ENCODE measurements at places on chromosomes 12 and 14.
A peak's percentile ranks its signal among the peaks of the same experiment; 100 is the strongest.

- no peak for DNase-seq
Measured at GRCh38 chr12:47782372-47782770, 9.3 kb downstream of the SLC48A1 start.

- no peak for DNase-seq
Measured at GRCh38 chr12:41527062-41527461, 338.9 kb downstream of the PDZRN4 start.

GRCh38 chr12:19161216-19161615 lies 31.7 kb downstream of the PLEKHA5 start:
- no peak for DNase-seq

DNA sequence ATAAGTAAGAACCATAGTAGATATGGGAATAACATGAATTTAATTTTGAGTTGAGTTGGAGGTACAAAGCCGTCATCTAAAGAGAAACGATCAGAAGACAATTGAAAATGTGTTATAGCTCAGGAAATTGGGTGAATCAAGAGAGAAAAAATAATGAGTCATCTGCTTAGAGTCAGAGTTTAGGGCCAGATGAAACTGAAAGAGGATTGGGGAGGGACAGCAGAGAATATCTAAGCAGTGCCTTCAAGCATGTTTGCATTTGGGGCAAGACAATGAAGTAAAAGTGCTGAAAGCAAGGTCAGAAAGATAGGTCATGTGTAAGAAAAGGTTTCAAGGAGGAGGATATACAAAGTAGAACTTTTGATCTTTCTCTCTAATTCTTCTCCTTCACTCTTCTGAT lies 49.4 kb downstream of the SLC15A5 start:
- no peak for DNase-seq

GRCh38 chr14:64202716-64203115 lies 91.5 kb downstream of the ESR2 start:
- no peak for DNase-seq

DNA sequence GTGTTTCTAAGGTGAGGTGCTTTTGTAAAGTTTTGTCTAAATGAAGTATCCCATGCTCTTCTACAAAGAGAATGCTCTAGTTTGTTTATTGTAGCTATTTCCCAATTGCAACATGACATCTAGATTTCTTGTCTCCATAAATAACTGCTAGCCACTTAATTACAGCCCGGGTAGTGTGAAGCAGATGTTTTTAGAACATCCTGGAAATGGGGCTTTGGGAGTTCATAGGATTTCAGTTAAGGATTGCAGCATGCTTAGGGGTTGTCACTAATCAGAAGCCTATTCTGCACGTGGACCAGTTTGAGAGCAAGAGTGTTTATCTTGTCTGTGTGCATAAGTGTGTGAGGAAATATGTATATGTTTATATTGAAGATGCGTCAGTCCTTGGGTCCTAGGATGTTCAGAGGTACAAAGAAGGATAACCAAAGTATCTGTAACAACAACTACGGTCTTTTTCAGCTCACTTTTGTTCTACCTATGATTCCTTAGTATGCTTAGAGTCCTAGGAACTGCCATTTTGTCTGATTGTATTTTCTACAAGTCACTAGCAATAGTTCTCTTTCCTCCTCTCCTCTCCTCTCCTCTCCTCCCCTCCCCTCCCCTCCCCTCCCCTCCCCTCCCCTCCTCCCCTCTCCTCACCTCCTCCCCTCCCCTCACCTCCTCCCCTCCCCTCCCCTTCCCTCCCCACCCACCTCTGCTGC lies 135.3 kb downstream of the ACSS3 start:
- DNase-seq, result no peak

DNA sequence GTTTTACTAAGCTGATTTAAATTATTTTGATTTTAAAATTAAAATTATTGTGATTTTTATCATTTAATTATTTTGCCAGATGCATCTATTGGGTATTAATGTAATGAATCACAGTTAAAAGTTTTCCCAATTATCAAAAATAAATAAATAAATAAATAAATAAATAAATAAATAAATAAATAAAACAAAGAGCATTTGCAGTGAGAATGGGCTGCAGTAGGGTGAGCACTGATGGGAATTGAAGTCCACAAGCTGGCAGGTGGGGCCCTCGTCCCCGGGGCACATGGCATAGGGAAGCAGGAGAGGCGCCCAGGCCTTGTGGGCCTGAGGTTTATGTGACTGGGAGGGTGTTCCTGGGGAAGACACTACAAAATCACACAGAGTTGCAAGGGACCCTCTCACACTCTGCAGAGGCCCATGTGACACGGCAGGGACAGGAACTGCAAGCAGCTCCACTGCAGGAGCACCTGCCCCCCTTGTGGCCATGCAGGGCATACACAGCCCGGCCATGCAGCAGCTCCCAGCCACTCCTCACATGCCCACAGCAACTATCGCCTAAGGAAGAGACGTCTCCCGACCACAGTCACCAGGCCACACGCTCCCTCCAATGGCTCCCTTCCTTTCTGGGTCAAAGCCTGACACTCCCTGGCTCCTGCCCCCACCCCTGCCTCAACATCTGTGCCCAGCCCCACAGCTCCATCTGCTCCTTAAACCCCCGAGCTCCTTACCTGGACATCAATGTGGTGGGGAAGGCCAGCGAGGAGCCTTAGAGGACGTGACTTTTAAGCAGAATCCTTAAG lies 256.3 kb upstream of the SFSWAP start:
- no peak for DNase-seq

- no peak for DNase-seq
Measured at GRCh38 chr14:58954901-58955861, 233.3 kb upstream of the DAAM1 start.

GRCh38 chr14:28307506-28307905 lies 459.1 kb upstream of the FOXG1 start:
- DNase-seq, result no peak

DNA sequence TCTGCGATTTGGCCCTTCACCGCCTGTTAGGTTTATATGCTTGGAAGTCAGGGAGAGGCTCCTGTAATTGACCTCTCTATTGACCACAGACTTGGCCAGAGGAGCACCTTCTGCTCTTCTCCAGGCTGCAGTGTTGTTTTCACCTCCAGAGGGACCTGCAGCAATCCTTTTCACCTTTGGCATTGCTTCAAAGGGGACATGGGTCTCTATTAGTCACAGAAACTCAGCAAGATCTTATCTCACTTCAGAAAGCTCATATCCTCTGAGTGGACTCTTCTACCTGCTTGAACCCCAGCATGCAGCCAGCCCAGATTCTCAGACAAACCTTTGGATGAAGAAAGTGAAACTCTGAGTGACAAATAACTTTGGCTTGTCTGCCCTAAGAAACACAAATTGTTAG lies 339.3 kb downstream of the NRXN3 start:
- DNase-seq, result no peak

DNA sequence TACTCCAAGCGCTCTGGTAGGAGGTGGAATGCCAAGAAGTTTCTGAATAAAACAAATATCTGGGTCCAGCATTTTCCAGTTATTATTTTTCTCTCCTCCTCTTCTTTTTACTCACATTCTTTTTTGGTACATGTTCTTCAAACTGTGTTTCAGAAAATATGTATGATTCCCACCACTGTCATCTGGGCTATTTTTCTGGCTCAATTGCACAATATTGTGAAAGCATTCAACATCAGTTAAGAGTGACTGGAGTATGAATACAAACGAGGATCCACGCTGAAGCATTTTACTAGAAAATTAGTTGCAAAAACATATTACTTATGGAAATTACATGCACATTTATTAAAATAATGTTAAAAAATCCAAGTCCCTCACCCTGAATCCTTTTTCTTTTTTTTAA lies 61.5 kb downstream of the KCNMB4 start:
- no peak for DNase-seq

DNA sequence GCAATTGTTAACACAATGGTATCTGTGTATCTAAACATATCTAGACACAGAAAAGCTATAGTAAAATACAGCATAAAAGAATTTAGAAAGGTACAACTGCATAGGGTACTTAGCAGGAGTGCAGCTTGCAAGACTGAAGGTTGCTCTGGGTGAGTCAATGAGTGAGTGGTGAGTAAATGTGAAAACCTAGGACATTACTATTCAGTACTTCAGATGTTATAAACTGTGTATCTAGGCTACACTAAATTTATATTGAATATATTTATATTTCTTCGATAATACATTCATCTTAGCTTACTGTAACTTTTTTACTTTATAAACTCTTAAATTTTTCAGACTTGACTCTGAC lies 409.0 kb upstream of the DCN start:
- DNase-seq, result no peak

- no peak for DNase-seq
Measured at GRCh38 chr14:34425095-34425851, 36.8 kb downstream of the SPTSSA start.

- no peak for DNase-seq
Measured at GRCh38 chr12:3684449-3685051, 68.4 kb downstream of the CRACR2A start.

DNA sequence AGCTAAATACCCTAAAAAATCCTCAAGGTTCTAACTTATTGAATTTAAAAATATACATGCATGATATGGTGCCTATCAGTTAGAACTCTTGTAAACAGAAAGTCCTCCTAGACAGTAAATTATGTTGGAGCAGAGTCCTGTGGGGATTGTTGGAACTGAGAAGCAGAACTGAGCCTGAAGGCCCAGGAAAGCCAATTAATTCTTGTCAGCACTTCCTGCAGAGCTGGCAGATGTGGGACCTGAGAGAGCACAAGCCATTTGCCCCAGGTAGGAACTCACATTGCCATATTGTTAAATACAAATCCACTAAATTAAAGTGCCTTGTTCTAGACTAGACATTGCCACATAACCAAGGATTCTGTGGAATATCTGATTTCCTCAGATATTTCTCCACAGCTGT lies 117.1 kb downstream of the RTN1 start:
- DNase-seq, result no peak

GRCh38 chr12:59429766-59430165 lies 166.1 kb upstream of the SLC16A7 start:
- no peak for DNase-seq

DNA sequence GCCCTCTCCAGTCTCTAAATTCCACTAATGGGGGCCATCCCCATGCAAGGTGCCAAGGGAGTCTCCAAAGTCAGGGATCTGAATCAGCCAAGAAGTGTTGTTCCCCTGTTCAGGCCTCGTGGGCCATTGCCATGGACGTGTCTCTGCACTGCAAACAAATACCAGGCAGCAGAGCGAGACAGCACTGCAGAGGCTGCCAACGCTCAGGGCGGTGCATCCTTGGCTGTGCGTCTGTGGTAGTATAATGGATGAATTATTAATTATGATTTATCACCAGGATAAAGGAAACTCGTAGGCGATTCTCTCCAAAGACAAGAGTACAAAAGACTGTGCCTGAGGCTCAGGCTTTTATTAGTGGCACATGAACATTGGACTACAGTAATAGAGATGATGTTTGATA lies 122.3 kb upstream of the NTF3 start:
- no peak for DNase-seq

DNA sequence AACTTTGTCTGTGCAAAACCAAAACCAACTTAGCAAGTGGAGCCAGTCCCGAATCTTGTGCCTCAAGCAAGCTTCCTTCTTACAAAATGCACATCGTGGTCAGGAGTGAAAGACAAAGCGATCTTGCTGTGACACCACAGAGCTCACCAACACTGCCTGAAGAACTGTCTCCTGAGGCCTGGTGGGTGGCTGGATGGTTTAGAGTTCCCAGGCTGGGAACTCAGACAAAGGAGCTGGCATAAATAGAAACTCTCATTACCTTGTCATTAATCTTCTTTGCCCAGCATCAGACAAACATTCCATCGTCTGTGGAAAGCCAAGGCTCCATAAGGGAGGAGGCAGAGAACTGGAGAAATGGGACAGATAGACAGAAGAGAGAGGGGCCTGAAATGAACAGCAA lies 144.8 kb downstream of the KCNA5 start:
- DNase-seq, result no peak

GRCh38 chr14:37027188-37027824 lies 145.1 kb downstream of the SLC25A21 start:
- DNase-seq, result no peak

GRCh38 chr12:1517007-1517406 lies 77.4 kb downstream of the FBXL14 start:
- no peak for DNase-seq

- no peak for DNase-seq
Measured at GRCh38 chr12:13918897-13919296, 62.5 kb downstream of the GRIN2B start.

- DNase-seq, result no peak
Measured at GRCh38 chr12:104654665-104655609, 198.2 kb downstream of the CHST11 start.

DNA sequence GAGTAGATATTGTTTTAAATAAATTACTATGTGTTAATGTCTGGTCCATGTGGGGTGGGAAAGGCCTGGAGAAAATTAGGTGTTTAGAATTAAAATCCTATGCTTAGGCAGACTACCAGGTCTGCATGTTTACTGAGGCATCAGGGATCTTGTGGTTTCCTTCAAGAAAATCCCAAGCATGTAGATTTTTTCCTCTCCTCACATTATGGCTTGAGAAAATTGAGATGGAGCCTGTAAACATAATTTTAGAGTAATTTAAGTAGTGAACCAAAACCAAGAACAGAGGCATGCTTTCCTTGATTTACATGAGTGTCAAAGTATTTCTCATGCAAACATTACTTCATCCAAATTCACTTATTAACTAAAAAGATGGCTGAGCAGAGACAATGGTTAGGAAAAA lies 823.7 kb downstream of the AACS start:
- no peak for DNase-seq

DNA sequence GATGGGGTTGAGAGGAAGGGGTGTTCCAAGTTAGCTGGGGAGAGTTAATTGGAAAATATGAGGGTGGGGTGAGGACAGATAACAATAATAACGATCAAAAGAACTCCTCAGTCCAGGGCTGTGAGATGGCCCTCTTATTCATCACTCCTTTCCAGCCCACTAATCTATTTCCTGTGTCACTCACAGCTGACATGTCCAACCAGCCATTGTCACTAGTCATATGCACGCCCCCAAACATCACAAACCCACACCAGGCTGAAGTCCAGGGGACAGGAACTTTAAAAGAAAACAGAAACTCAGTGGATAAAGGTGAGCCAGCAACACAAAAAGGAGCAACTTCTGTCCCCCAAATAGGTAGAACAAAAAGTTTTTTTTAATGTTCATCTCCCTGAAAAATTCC lies 911 bp downstream of the CALCOCO1 start:
- no peak for DNase-seq

GRCh38 chr12:6361834-6362233 lies 13.5 kb downstream of the SCNN1A start:
- DNase-seq, result no peak

DNA sequence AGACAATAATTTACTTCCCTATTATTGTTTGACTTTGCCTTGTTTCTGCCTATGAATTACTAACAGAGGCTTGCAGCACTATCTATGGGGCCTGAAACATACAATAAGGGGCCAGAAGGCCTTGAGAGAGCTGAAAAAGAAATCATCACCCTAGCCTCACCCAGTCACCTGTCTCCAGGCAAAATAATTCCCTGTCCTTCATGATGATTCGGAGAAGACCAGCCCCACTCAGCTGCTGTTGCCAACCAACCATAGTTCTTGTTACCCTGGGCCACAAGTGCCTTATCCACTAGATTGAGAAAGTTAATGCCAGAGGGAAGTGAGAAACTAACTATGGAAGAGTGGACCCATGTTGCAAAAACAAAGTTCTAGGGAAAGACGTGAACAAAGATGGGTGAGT lies 97.1 kb downstream of the ARF6 start:
- DNase-seq, result no peak

GRCh38 chr14:101961011-101961721 lies 3.2 kb upstream of the DYNC1H1 start:
- DNase-seq, result peak; percentile 63

- no peak for DNase-seq
Measured at GRCh38 chr12:59407799-59408198, 188.0 kb upstream of the SLC16A7 start.

Data from activated T-helper 9 cell treated with anti-CD3 and anti-CD28 coated beads, Interleukin-2, amount 50 U/mL, for 16 hours (primary cell).